ENCODE measurements at places on chromosomes 3 and 15.

DNA sequence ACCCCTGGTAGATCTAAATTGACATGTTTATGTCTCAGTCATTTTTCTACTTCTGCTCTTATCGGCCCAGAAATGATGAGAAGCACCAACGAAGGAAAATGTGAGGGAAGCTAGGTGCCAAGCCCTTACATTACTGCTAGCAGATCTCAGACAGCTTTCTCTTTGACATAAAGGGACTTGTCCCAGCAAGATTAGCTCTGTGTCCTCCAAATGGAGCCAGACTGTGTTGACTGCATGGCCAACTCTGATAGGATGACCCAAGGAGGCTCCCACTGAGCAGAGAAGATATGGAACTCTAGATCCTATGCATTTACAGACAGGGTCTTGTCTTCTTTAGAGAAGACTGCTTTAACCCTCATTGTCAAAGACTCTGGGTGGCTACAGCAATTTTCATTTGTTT lies 2.8 kb upstream of the MCTP2 start:
- no peak for DNase-seq

DNA sequence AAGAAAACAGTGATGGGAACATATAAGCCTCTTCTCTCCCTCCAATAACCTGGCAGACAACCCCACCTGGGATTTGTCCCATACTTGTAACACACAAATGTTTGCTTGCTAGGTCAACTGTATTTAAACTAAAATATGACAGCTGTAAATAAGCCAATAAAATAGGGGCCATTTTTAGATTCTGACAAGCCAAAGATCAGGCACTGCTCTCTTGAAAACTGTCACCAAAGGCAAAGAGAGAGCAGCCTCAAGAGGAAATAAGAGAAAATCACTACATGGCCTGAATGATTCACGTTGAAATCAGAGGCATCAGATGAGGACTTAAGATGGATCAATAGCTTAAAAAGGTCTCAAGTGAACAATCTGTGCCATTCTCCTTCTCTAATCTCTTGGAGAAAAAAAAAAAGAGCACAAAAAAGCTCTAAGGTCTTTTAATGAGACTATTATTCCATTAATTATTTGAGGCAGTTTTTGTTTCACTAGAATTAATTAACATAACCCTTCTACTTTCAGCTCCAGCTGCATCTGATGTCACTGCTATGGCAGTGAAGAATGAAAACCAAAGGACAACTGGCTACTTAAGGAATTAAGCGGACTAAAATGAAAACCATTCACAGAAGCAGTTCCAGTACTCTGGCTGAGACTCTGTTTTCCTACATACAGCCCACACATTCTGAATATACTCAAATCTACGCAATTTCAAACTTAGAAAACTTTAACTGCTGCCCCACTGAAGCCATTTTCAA lies 19.0 kb downstream of the MYO5A start:
- DNase-seq: no peak

GRCh38 chr3:122021811-122022401 lies at the start of gene ILDR1:
ILDR1 (minus strand) TSS chr3:122022247; CDS start chr3:122022077, 170 bp downstream.
- DNase-seq: no peak

GRCh38 chr3:184058029-184058428 lies 5.2 kb downstream of the HTR3C start:
- DNase-seq: no peak

GRCh38 chr3:158642005-158642404 lies 2.3 kb upstream of the GFM1 start:
- DNase-seq: no peak

DNA sequence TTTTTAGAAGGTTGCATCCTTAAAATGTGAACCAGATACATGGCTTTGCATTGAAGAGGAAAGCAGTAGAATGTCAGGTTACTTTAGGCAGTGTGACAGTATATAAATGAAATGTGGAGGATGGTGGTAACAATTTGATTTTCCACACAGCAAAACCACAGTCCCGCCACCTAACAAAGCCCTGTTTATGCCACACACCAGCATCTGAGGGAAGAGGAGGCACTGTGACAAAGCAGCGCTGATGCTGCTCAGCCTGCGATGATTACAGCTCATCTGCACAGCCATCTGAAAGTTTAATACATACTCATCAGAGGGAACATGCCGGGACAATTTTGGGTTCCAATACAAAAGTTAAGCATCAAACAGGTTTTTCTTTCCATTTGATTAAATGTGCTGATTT lies 8.9 kb downstream of the RNF7 start:
- no peak for DNase-seq

- DNase-seq: no peak
These were observed 174.3 kb downstream of the KLF13 start for GRCh38 chr15:31500766-31501449.

GRCh38 chr15:52980446-52980845 lies 190.3 kb upstream of the ONECUT1 start:
- no peak for DNase-seq

- DNase-seq: no peak
These were observed 12.5 kb upstream of the RPS27L start for GRCh38 chr15:63169788-63170187.

- DNase-seq: no peak
These were observed 42.8 kb upstream of the RPL35A start for GRCh38 chr3:197907196-197907595.

GRCh38 chr15:60070838-60071493 lies 66.9 kb downstream of the FOXB1 start:
- DNase-seq: no peak

- no peak for DNase-seq
These were observed 4.5 kb downstream of the CILP start for GRCh38 chr15:65206750-65207149.

DNA sequence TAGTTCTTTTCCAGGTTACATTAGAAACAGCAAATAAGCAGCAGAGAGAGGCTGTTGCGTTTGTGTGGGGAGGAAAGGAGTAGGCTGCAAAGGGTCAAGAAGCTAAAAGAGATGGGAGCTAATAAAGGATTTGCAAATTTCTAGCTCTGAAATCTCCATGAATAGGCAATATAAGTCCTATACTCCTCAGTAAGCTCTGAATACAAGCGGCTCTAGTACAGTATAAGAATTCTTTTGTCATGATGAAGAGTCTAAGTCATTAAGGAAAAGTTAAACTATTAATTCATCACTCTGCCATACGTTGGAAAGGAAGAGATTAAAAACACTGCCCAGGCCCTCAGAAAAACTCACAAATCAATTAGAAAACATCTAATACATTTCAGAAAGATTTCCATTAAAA lies 59.3 kb downstream of the CEP152 start:
- no peak for DNase-seq

GRCh38 chr3:161284989-161285388 lies 63.9 kb downstream of the NMD3 start:
- DNase-seq: no peak

DNA sequence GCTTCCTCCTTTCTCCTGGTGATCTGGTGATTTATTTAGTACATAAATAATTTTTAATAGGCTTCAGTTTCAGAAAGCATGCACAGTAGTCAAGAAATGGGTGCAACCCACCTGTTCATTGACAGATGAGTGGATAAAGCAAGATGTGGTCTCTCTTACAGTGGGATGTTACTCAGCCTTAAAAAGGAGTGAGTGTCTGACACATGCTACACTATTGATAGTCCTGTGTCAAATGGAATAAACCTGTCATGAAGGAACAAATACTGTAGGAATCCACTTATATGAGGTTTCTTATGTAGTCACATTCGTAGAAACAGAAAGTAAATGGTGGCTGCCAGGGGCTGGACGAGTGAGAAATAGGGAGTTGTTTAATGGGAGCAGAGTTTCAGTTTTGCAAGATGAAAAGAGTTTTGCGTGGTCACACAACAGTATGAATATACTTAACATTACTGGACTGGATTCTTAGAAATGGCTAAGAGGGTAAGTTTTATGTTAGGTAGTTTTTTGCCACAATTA lies 56.0 kb upstream of the PPARG start:
- DNase-seq: no peak

- DNase-seq: no peak
These were observed 10.0 kb downstream of the FAM107A start for GRCh38 chr3:58567251-58567515.

- DNase-seq: no peak
These were observed 78.4 kb downstream of the NEK10 start for GRCh38 chr3:27290760-27291159.
